ENCODE measurements at places on chromosomes 12 and 14. TPM values are rescaled to one million over a fixed set of nuclear protein-coding genes. Genes with fewer than 3 reads are reported as not detected.

- no peak for DNase-seq
These were observed 39.6 kb downstream of the CRY1 start for GRCh38 chr12:107053709-107054108.

DNA sequence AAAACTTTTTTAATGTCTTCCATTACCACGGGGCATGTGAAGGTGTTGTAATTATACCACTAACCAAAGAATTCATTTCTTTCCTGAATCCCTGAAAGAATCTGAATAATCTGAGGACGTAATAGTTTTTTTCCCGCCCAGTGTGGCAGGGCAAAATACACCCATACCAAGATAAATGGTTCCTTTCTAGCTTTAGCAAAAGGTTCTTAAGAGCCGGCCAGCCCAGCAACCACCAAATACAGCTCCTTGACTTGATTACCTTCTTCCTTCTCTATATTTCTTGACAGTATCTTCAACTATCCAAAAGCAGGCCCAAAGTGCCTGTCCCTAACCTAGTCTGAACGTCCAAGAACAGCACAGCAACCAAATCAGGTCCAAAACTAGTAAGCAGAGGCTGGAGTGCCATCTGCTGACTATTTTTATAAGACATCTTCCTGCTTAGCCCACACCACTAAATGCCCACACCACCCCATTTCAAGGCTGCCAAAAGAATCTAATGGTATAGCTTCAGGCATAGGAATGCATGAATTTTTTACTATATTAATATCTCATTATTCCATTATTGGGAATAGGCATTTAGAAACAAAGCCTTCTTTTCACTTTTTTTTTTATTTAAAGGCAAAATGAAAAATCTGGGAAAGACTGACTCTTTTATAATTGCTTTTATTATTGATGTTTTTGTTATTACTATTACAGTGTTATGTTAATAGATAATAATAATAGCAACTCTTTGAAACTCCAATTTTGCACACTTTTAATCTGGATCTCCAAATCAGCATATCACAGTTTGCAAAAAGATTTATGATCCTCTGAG, 524.4 kb downstream of the MED13L start:
- no peak for DNase-seq

GRCh38 chr12:64457032-64457431, 5.1 kb downstream of the TBK1 start:
- no peak for DNase-seq

Gene AMDHD1
- polyA plus RNA-seq, result not detected
